ENCODE measurements at places on chromosomes 1 and 21.
A peak's percentile ranks its signal among the peaks of the same experiment; 100 is the strongest.

DNA sequence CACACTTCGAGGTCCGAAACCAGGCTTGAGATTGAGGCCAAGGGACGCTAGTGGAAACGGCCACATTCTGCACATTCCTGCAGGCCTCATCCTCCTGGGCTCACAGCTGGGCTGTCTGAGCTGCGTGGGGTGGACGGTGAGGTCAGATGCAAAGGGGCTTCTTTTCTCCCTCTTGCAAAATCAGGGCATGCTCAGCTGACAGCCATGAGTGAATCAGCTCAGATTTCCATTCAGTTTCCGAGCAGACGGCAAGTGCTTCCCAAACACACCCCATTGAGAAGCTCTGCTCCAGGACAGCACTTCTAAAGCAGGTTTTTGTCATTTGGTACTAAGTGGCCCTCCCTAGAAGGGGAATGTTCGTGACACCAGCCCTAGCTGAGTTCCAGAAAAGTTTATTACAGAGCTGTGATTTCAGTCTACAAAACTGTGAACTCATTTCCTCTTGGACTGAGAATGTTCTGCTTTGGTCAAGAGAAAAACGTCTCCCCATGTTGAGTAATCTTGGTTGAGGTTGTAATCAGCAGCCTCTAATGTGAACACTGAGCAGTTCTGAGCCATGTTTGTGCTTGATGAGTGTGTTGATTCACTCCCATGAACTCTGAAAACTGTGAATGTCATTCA is 10.0 kb downstream of the PDPN start:
- H3K36me3 ChIP-seq = no peaks in the 10 kb centered on the region
- H3K4me3 ChIP-seq = no peak overlapping the region
- no peak overlapping the region for H3K27ac ChIP-seq
- DNase-seq = no peak

DNA sequence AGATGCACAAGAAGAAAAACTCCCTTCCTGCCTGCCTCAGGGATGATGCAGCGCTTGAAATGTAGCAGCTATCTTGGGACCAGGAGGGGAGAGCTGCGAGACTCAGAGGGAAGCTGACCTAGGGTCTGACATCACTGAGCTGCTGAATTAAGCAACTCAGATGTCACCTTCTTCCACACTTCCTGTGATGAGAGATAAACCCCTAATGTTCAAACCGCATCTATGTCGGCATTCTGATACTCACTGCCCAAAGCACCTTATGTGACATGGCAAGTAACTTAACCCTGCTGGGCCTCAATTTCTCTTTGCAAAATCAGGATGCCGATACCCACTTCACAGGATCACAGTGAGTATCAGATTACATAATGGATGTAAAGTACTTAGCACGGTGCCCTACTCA is 9.1 kb upstream of the AK2 start:
- H3K4me3 ChIP-seq = no peak overlapping the region
- no peaks in the 10 kb centered on the region for H3K27me3 ChIP-seq
- no peaks in the 10 kb centered on the region for H3K36me3 ChIP-seq
- H3K27ac ChIP-seq = no peak overlapping the region

DNA sequence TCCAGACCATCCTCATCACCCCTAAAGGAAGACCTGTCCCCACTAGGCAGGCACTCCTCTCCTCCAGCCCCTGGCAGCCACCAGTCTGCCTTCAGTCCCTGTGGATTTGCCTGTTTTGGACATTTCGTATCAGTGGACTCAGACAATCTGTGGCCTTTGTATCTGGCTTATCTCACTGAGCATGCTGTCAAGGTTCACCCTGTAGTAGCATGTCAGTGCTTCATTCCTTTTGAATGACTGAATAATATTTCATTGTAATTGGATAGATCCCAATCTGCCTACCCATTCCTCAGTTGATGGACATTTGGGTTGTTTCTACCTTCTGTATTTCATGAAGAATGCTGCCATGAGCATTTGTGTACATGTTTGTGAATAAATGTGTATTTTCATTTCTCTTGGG is 32.9 kb upstream of the RNF187 start:
- peak overlapping the region; percentile 21 for H3K27ac ChIP-seq
- peaks cover 52% of the 10 kb centered on the region for H3K4me1 ChIP-seq
- peak overlapping the region; percentile 70 for H3K4me3 ChIP-seq
- peaks cover 11% of the 10 kb centered on the region for H3K36me3 ChIP-seq
- no peak for DNase-seq

GRCh38 chr1:11563560-11564069 is 84.7 kb downstream of the DISP3 start:
- no peak overlapping the region for H3K4me3 ChIP-seq
- H3K27ac ChIP-seq = no peak overlapping the region
- H3K4me1 ChIP-seq = peaks cover 3% of the 10 kb centered on the region
- peaks cover 20% of the 10 kb centered on the region for H3K27me3 ChIP-seq
- H3K36me3 ChIP-seq = no peaks in the 10 kb centered on the region

DNA sequence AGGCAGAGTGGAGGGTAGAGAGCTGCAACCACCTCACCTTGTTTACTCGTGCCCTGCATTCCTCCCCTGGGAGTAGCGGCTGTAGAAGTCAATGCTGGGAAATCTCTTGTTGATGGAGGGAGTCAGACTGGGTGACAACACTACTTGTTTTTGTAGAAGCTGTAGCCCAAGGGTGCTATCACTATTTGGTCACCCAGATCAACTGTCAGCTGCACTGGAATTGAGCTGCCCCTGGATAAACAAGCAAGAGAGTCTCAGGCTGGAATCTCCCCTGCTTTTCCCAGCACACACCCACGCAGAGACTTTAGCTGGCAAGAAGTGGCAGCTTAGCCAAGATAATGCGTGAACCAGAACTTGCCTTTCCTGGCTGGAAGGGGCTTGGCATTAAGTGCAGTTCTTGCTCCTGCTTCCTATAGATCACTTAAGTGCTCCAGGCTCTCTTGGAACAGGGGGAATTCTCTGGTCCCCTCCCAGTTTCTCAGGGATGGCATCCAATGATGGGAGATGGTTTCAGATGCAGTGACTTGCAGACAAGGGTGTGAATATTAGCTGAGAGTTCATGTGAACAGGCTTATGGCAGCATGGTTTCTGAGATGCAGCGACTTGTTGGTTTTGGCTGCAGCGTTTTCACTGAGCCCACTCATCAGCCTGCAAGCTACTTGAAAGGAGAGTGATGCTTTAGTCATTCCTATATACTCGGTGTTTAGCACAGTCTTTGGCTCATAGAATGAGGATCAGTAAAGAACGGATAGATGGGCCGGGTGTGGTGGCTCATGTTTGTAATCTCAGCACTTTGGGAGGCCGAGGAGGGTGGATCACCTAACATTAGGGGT is 16.8 kb downstream of the ATP2B4 start:
- DNase-seq = no peak
- no peaks in the 10 kb centered on the region for H3K36me3 ChIP-seq
- H3K27ac ChIP-seq = no peak overlapping the region
- H3K4me1 ChIP-seq = peaks cover 37% of the 10 kb centered on the region
- H3K4me3 ChIP-seq = no peak overlapping the region

- no peak for DNase-seq
- H3K27ac ChIP-seq = no peak overlapping the region
- no peaks in the 10 kb centered on the region for H3K36me3 ChIP-seq
- peaks cover 12% of the 10 kb centered on the region for H3K4me1 ChIP-seq
Measured at GRCh38 chr1:205140113-205140512, 18.3 kb upstream of the RBBP5 start.

GRCh38 chr21:46264046-46264689 is 21.2 kb downstream of the MCM3AP start:
- peaks cover 15% of the 10 kb centered on the region for H3K36me3 ChIP-seq
- no peak overlapping the region for H3K4me3 ChIP-seq
- no peaks in the 10 kb centered on the region for H3K4me1 ChIP-seq

GRCh38 chr1:213287987-213288386 is 236.9 kb downstream of the RPS6KC1 start:
- no peaks in the 10 kb centered on the region for H3K27me3 ChIP-seq
- H3K4me3 ChIP-seq = no peak overlapping the region
- H3K4me1 ChIP-seq = no peaks in the 10 kb centered on the region
- H3K27ac ChIP-seq = no peak overlapping the region
- no peak for DNase-seq

GRCh38 chr1:164701189-164701761 is 142.3 kb downstream of the PBX1 start:
- no peak overlapping the region for H3K4me3 ChIP-seq
- no peak overlapping the region for H3K27ac ChIP-seq
- no peak for DNase-seq
- no peaks in the 10 kb centered on the region for H3K36me3 ChIP-seq

DNA sequence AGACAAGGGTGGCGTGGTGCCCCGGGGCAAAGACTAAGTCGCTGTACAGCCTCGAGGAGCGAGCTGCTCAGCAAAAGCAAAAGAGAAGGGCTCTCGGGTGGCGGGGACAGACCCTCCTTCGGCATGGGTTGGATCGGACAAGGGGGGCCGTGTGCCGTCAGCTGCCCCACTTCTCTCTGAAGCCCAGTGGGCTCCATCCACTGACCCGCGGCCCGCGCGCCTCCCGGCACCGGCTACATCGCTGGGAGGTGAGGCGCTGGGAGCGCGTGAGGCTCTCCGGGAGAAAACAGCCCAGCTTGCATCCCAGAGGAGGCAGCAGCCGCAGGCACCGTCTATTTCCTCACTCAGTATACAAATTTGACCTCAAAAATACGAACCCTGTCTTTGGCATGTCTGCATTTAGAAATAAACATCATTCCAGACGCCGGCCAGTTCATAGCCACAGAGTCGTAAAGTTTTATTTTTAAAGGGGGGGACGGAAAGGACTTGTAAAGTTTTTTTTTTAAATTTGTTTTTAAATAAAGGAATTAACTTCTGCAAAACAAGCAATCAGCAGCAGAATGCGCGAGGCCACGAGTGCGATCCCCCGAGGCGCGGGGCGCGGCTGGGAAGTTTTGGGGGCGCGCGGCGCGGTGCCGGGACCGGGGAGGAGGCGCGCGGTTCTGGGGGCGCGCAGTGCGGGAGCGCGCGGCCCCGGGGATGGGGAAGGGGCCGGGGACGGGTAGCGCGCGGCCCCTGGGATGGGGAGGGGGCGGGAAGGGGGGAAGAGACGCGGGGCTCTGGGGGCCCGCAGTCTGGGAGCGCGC is 689 bp upstream of the GPR137B start:
- peaks cover 37% of the 10 kb centered on the region for H3K4me1 ChIP-seq
- peak; percentile 24 for DNase-seq
- H3K4me3 ChIP-seq = peak overlapping the region; percentile 90
- peaks cover 4% of the 10 kb centered on the region for H3K36me3 ChIP-seq
- H3K27me3 ChIP-seq = peaks cover 47% of the 10 kb centered on the region
- H3K27ac ChIP-seq = no peak overlapping the region

- H3K4me3 ChIP-seq = no peak overlapping the region
- no peaks in the 10 kb centered on the region for H3K36me3 ChIP-seq
- no peaks in the 10 kb centered on the region for H3K4me1 ChIP-seq
- DNase-seq = no peak
- peaks cover 24% of the 10 kb centered on the region for H3K27me3 ChIP-seq
Measured at GRCh38 chr1:18444563-18444962, 36.2 kb upstream of the KLHDC7A start.

- no peaks in the 10 kb centered on the region for H3K27me3 ChIP-seq
- H3K27ac ChIP-seq = peak overlapping the region; percentile 88
- H3K4me1 ChIP-seq = peaks cover 58% of the 10 kb centered on the region
Measured at GRCh38 chr1:160606611-160607010, 27.3 kb upstream of the CD84 start.

DNA sequence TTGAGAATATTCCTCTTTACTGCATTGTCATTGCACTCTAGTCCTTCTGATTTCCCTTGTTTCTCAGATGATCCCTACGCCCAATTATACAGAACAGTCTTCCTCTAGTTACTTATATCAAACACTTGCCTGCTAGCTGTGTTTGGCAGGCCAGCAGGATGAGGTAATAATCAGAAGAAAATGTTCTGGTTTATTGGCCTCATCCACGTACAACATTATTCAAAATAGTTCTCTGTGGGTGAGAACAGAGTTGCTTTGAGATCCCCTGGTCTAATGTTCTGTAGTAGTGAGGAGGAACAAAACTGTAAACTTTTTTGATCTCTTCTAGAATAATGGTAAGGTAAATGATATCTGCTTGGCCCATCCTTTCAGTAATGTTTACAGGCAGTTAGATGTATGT is 22.3 kb upstream of the C1orf105 start:
- no peaks in the 10 kb centered on the region for H3K27me3 ChIP-seq
- H3K36me3 ChIP-seq = peaks cover 2% of the 10 kb centered on the region
- DNase-seq = no peak
- peak overlapping the region; percentile 36 for H3K4me3 ChIP-seq
